T-helper 17 cell (primary cell): ENCODE measurements at places on chromosomes 12 and 14. TPM values are rescaled to one million over a fixed set of nuclear protein-coding genes. Genes with fewer than 3 reads are reported as not detected.

Gene RNASE7
- not detected for total RNA-seq

- DNase-seq: no peak
Observed at GRCh38 chr12:68760806-68761441, 14.9 kb downstream of the SLC35E3 start.

GRCh38 chr14:71698027-71698426 lies 234.2 kb upstream of the RGS6 start:
- no peak for DNase-seq

DNA sequence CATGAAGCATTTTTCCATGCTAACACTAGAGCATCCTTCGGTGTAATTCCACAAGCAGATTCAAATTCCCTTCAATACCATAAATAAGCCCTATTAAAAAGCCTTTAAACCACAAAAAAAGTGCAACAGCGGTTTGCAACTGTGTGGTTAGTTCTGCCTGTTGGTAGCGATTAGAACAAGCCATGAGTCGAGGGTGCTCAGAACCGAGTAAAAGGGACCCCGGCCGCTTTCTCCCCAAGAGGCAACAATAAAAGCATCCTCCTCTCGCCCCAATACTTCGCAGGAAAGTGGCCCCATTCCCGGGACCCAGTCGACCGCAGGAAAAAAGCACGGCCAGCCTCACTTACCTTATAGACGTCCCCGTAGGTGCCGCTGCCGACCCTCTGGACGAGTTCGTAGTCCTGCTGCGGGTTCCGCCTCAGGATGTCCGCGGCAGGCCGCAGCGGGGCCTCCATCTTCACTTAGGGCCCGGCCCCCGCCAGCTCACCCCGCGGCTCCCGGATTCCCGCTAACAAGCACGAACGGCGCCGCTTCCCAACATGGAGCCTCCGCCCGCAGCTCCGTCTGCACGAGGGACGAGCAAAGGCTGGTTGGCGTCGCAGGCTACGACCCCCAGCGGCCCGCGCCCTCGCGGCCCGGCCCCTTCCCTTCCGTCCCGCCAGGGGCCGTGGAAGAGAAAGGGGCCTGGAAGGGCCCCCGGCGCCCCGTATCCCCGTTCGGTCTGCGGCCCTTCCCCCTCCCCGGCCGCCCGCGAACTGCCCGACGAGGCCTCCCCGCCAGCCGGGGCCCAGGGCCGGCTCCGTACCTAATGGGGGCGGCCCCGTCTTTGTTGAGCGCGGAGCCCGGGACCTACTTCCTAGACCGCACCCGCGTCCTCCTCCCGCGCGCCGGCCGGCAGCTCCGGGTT lies 521 bp downstream of the MAP4K5 start:
- DNase-seq: no peak

DNA sequence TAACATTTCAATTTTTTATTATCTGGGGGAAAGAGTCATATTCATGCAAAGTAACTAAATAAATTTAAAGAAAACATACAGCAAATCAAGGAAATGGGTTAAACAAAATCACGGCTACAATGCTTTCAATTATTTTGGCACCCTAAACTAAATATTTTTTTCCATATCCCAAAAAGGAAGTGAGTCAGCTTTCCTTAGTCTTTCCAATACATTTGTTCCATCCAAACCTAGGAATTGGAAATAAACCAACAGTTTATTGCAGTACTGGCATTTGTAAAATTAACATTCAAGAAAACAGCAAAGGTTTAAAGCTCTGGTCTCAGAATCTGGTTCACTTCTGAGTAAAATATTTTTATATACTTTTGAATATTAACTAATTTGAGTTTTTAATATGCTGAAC lies 89.2 kb downstream of the BCL2L14 start:
- no peak for DNase-seq
